ENCODE measurements at places on chromosomes 12 and 14.

- DNase-seq, result no peak
Observed at GRCh38 chr14:34362641-34363251, 99.3 kb downstream of the SPTSSA start.

- no peak for DNase-seq
Observed at GRCh38 chr12:12715128-12715458, 2.1 kb upstream of the CDKN1B start.

DNA sequence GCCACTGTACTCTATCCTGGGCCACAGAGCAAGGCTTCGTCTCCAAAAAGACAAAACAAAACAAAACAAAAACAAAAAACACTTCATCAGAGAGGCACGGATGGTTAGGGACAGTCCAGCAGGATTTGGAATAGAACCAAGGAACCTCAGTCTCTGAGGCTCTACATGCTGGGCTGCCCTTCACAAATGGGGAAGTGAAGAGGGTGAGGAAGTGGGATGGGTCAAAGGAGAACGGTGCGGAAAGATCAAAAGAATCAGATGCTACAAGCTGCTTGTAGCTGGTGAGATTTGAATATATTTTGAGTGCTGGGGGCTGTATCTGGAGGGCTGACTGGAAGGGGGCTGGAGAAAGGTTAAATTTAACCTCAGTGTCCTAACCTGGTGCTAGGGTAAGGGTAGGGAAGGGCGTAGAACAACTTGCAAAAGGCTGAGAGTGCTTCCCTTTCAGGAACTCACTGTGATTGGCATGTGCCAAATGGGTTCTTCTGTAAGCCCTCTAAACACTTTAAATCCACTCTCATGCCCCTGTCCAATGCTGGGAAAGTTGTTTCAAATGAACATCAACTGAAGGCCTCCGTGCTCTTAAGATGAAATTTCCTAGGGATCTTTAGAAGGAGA, 4.6 kb downstream of the FOXJ2 start:
- no peak for DNase-seq

DNA sequence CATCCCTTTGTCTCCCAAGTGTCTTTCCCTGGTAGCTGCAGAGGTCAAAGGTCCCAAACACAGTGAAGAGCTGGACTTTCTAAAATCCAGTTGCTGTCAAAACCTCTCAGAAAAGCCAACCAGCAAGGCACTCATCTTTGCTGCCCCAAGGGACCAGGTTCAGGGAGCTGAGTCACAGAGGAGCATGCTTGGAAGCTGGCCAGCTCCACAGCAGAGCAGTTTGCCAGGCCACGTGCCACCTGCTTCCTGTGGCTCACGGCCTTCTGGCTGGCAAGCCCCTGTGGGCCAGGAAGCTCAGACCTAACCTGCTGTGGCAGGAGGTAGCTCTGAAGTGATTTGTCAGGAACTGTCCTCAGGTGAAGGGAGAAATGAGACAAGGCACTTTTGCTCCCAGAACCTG, 3.6 kb downstream of the ISCU start:
- DNase-seq, result peak; percentile 38

- no peak for DNase-seq
Observed at GRCh38 chr12:121992059-121992879, 29.4 kb upstream of the BCL7A start.

GRCh38 chr12:48988030-48988649, 10.0 kb downstream of the WNT1 start:
- peak; percentile 94 for DNase-seq

DNA sequence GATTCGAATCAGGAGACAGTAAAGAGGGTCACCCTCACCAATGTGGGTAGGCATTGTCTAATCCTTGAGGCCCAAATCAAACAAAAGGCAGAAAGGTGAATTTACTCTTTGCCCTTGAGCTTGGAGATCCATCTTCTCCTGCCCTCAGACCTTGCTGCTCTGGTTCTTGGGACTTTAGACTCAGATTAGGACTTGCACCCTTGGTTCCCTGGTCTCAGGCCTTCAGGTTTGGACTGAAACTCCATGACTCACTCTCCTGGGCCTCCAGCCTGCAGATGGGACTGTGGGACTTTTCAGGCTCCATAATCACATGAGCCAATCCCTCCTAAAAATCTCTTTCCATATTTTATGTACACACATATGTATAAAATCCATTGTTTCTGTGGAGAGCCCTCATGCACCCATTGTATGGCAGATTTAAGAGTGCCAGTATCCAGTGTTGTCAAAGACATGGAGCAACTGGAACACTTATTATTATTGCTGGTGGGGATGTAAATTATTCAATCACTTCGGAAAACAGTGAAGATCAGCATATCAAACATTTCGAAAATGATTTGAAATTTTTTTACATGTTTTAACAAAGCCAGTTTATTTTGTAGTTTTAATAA, 48.7 kb downstream of the EID3 start:
- DNase-seq, result peak; percentile 28

GRCh38 chr12:92342574-92342973, 196.9 kb upstream of the BTG1 start:
- DNase-seq, result no peak

GRCh38 chr14:98548071-98548686, 723.8 kb downstream of the BCL11B start:
- no peak for DNase-seq

DNA sequence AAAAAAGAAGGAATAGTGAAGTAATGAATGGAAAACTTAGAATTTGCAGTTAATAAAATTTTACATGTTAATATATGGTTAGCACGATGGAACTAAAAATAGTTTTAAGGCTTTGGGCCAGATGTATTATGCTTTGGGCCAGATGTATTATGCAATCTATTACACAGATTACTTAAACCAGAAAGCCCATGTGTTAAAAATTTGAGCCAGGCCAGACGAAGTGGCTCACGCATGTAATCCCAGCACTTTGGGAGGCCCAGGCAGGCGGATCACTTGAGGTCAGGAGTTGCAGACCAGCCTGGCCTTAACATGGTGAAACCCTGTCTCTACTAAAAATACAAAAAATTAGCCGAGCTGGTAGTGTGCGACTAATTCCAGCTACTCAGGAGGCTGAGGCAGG, 17.2 kb downstream of the IFT81 start:
- DNase-seq, result no peak

DNA sequence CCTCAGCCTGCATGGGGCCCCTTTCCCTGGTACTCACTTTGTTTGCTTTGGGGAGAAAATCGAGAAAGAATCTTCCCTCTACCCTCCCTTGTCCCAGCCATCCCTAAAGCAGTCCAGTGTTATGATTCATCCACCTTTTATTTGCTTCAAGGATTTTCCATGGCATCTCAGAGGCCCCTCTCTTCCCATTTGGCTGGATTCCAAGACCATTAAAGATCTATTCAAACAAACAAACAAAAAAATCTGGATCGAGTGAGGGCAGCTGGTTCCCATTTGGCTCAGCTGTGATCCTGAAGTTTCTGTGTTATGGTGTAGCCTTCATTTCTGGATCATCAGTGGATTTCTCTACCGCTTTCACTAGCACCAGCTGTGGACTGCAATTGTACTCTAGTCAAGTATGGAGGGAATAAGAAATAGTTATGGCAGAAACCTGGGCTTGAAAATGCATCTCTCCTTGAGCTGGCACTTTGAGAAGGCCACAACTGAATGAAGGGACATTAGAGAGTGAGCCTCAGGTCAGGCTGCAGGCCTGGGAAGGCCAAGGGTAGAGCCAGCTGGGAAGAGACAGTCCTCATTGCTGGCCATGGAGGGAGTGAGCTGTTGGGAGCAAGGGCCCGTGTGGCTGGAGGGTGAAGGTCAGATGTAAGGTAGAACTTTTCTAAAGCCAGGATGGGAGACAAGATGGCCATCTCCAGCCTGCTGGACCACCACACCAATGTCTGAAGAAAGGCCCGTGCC, 13.7 kb downstream of the KRT71 start:
- DNase-seq, result no peak

DNA sequence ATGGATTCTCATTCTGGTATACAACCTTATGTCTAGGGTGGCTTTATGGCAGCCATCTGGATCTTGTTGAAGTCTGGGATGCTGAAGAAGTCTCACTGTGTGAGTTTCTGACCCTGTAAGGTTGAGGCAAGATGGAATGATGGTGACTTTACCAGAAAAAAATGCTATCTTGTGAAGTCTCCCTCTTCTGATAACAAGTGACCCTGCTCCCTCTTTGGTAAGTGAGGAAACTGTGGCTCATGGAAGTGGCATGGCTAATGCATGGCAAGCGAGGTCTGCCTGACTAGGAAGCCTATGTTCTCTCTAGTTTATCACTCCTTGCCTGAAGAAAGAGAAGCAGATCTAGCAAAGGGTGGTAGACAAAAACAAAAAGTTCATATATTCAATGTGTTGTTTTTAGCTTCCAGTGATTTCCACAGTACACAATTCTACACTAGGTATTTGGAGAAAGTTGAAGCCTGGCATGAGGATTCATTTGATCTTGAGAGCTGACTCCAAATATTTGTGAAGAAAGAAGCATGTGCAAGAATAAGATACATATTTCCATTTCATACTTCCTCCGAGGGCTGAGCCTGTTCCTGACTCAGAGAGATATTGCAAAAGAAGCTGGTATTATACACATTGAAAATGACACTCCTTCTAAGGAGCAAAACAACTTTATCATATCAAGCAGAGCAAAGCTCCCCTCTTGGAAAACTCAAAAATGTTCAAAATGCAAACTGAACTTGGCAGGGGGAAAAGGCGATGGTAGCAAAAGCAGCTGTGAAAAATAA, 63.6 kb downstream of the HELB start:
- DNase-seq, result no peak

GRCh38 chr12:83434600-83434999, 747.9 kb downstream of the TMTC2 start:
- DNase-seq, result no peak

DNA sequence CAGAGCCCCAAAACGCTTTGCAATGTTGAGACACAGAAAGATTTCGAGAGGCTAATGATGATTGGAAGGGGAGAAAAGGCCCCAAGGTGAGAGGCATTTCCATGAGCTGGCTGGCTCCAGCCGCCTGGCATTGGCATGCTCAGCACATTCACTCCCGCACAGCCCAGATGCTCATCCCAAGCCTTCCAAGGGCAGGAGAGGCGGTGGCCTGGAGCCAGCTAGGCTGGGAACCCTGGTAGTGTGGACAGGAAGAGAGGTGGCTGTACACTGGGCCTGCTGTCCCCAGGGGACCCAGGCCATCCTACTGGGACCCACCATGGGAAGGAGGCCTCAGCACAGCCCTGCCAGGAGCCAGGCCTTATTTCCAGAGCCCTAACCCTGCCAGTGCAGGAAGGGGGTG, 72.2 kb downstream of the SPTB start:
- DNase-seq, result no peak

- no peak for DNase-seq
Observed at GRCh38 chr12:51075390-51075789, 8.0 kb downstream of the CSRNP2 start.

- DNase-seq, result no peak
Observed at GRCh38 chr12:53603196-53603595, 23.0 kb downstream of the ATF7 start.

DNA sequence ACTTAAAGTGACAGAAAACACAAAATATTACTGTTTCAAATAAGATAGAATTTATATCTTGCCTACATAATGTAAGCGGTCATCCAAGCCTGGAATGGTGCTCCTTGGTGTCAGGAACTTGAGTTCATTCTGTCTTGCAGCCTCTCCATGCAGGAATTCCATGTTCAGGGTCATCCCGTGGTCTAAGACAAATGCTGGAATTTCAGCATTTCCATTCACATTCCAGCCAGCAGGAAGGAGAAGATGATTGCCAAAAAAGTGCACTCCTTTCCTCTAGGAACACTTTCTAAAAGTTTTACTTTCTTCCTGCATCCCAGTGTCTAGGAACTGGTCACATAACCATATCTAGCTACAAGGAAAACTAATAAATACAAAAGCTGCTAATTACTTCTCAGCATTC, 106.3 kb downstream of the PTPRO start:
- DNase-seq, result no peak

- DNase-seq, result no peak
Observed at GRCh38 chr14:68282479-68283377, 463.1 kb downstream of the RAD51B start.

GRCh38 chr12:3951380-3952135, 78.4 kb upstream of the PARP11 start:
- no peak for DNase-seq

DNA sequence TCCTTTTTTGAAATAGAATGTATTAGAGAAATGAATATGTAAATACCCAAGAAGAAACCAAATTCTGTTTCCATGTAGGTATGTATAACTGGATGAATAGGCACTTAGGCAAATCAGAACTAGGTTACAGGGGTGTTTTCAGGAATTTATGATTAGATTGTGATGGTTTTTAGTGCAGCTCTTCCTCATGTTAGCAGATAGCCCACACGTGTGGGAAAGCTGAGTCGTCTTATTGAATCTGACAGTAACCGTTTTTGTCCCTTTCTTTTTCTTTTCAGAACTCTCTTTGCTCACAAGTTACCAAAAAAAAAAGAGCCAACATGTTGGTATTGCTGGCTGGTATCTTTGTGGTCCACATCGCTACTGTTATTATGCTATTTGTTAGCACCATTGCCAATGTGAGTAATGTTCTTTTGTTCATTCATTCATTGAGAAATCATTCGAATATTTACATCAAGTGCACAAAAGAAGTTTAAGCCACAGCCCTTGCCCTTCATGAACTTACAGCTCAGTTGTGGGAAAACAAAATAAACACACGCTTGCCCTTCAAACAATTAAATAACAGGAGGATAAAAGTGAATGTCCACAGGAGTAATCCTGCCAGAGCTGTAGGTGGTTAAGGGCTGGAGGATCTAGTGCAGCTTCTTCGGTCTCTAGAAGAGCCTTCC, 14.8 kb downstream of the EMP1 start:
- no peak for DNase-seq

DNA sequence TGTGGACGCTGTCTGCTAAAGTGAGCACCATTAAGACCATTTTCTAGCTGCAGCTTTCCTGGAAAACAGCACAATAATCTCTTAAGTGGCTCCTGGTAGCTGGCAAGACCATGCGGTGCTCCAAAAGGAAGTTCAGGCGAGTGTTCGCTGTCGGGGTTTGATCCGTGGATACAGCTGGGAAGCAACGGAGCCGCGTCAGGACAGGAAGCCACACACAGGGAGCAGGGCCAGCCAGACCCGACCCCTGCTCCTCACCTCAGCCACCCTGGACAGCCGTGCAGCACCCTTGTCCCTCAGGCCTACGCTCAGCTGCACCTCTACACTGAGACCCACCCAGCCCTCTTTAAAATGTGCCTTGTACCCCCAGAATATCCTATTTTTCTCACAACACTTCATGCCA, 19.4 kb downstream of the ZFYVE21 start:
- no peak for DNase-seq

GRCh38 chr12:92121826-92122225, 23.8 kb downstream of the BTG1 start:
- no peak for DNase-seq
